ENCODE measurements at places on chromosomes 1 and 21. TPM values are rescaled to one million over a fixed set of nuclear protein-coding genes. Genes with fewer than 3 reads are reported as not detected.

- no peak for DNase-seq
These were observed 7.5 kb upstream of the NCF2 start for GRCh38 chr1:183597656-183598347.

- no peak for DNase-seq
These were observed 18.3 kb downstream of the TARBP1 start for GRCh38 chr1:234460652-234461051.

GRCh38 chr21:45114072-45114471, 39.7 kb downstream of the ADARB1 start:
- DNase-seq = no peak

Gene MPZ
- 1.2 TPM for total RNA-seq

Gene UQCRH
- total RNA-seq = 545 TPM

DNA sequence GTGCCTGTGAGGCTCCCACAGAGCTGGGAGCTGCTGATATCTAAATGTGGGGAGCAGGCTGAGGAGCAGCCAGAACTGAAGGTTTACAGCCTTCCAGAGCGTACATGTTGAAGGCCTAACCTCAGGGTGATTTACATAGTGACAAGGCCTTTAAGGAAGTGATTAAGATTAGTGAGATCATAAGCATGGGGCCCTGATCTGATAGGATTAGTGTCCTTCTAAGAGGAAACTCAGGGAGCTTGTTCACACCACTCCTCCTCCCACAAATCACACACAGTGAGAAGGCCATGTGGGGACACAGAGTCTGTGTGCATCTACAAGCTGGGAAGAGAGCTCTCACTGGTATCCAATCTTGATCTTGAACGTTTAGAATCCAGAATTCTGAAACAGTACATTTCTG, 92.3 kb upstream of the NBPF6 start:
- no peak for DNase-seq

DNA sequence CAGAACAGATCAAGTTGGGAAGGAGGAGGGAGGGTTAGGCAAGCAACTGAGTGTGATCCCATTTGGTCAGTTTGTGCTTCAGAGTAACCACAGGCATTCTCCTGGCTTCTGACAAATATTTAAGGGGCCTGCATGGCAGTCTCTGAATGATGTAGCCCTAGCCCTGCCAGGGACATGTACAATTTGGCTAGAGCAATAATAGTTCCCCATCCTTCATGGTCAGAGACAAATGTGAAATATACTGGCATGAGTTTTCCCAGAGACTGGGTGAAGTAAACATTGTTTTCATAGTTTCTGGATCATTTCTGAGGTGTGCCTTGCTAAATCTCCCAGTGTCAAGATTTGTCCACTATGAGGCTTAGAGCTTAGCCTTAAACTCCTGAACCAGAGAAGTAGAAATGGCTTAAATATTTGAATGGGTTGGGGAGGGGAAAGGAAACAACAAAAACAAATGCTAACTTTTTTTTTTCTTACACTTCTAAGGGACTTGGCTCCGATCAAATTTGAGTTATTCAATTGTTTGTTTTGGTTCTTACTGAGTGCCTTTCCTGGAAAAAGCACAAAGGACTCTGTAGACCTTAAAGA, 42.0 kb upstream of the UBE2U start:
- no peak for DNase-seq

GRCh38 chr1:175071276-175071943, 3.8 kb downstream of the TNN start:
- DNase-seq = no peak

DNA sequence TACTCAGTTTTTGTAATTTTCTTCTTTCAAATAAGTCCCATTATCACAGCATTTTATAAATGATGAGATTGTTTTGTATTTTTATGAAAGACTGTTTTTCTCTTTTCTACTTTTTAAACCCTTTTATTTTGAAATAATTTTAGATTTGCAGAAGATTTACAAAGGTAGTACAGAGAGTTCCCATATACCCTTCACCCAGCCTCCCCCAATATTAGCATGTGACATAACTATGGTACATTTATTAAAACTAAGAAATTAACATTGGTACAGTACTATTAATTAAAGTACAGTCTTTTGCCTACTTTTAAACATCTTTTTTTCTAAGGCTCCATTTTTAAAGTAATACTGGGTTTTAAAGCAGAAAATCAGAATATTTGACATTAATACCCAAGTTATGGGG, 35.6 kb upstream of the LAMC2 start:
- no peak for DNase-seq

GRCh38 chr21:30561957-30562356, 843 bp upstream of the KRTAP19-7 start:
- DNase-seq = no peak

DNA sequence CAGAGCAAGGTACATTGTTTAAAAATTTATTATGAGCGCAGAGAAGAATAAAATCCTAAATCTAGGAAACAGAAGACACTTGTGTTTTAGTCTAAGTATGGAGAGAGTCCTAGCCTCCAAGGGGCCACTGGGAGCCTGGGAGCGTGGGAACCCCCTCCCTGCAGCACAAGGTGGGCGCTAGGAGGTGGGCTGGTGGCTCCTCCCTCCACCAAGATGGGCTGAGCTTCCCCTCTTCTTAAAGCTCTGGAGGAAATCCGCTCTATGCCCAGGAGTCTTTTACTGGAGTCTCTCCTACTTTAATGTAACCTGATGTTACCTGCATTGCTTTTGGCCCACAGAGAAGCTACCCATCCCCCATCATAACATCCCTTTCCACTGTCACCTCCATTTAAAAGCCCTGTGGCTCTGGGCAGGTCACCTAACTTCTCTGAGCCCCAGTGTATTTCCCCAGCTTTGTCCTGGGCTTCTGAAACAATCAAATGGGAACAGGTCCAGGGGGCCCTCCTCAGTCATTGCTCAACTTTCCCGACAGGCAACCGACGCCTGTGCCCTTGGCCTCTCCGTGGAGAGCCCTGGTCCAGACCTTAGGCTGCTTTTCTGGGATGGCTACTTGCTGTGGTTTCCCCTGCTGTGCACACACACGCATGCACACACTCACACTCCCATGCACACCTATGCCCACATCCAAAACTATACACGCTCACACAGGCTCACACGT, 181.5 kb downstream of the NPHP4 start:
- DNase-seq = no peak

- DNase-seq = no peak
These were observed 1004.0 kb downstream of the KCNT2 start for GRCh38 chr1:195604287-195604686.

Gene MROH7
- total RNA-seq = not detected

GRCh38 chr1:64280001-64280400, 76.6 kb downstream of the UBE2U start:
- DNase-seq = no peak

Gene RSPO1
- not detected for total RNA-seq

DNA sequence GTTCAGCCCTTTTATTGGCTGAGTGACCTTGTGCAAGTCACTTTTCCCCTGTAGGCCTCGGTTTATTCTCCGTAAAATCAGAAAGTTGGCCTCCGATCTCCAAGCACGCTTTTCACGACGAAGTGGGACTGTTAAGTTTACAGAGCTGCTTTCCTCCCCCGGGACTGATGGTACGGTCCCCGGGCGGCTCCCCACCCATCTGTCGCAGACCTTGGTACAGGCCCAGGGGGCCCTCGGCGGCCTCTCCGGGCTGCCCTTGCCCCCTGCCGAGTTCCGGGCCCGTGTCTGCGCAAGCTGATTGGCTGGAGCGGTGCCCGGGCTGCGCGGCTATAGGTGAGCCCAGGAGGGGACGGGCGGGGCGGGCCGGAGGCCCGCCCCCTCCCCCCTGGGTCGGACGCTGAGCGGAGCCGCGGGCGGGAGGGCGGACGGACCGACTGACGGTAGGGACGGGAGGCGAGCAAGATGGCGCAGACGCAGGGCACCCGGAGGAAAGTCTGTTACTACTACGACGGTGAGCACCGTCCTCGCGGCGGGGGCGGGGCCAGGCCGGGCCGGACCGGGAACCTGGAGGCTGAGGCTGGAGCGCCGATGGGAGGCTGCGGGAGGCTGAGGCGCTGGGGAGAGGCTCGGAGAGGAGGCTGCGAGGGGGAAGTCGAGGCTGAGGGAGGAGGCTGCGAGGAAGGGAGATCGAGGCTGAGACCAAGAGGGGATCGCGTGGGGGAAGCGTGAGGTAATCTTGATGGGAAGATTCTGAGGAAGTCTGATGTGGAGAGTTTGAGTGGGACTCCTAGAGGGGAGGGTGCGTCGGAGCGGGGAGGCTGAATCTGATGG, at the start of gene HDAC1:
Gene HDAC1, plus strand, starts transcription at position 376 of the 831 bp plus-strand sequence. Its CDS starts 87 bp downstream, at position 463.
- DNase-seq = peak; percentile 44

GRCh38 chr1:41483001-41483850, 1.3 kb downstream of the EDN2 start:
- no peak for DNase-seq

- no peak for DNase-seq
These were observed 422.7 kb downstream of the KIF26B start for GRCh38 chr1:245577191-245578157.

GRCh38 chr1:12342401-12343003, 112.7 kb downstream of the VPS13D start:
- DNase-seq = peak; percentile 19

DNA sequence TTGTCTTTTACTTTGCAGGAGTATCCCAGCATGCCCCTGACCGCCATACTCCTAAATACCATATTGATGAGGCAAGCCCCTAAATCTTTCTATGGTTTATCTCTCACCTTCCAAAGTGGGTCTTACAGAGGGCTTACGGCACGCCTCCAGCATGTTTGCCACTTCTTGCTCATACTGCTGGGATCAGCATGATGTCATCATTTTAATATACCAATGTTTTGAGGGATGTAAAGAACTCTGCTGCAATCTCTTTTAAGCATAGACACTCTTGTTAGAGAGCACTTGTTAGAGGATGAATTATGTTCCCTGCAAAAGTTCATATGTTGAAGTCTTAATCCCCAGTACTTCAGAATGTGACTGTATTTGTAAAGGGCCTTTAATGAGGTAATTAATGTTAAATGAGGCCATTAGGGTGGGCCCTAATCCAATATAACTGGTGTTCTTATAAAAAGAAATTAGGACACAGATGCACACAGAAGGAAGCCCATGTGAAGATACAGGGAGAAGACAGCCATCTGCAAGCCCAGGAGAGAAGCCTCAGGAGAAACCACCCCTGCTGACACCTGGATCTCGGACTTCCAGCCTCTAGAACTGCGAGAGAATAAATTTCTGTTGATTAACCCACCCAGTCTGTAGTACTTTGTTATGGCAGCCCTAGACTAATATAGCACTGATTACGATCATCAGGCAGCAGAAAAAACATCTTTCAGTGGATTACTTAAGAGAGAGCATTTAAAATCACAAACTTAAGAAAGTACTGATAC, 16.4 kb upstream of the ABCB10 start:
- no peak for DNase-seq

DNA sequence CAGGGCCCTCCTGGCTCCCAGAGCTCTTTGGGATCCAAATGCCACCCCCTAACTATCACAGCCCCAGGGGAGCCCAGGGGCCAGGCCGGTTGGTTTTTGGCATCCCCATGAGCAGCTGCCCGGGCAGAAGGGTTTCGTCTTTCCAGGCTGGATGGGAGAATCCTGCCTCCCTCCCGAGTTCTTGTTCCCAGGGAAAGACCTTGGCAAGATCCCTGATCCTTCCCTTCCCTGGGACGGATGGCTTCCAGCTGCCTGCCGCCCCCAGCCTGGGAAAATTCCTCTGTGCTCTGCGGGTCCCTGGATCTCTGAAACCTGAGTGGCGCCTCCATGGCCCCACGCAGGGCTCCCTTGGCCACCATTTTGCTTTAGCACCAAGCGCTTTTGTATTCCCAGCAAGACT, 55.6 kb downstream of the TAS1R2 start:
- no peak for DNase-seq

- peak; percentile 37 for DNase-seq
These were observed 14.7 kb upstream of the CFAP126 start for GRCh38 chr1:161382214-161383019.

Gene ADAM15
- total RNA-seq = 164 TPM

- no peak for DNase-seq
These were observed 78.7 kb downstream of the DYRK1A start for GRCh38 chr21:37445228-37445627.

DNA sequence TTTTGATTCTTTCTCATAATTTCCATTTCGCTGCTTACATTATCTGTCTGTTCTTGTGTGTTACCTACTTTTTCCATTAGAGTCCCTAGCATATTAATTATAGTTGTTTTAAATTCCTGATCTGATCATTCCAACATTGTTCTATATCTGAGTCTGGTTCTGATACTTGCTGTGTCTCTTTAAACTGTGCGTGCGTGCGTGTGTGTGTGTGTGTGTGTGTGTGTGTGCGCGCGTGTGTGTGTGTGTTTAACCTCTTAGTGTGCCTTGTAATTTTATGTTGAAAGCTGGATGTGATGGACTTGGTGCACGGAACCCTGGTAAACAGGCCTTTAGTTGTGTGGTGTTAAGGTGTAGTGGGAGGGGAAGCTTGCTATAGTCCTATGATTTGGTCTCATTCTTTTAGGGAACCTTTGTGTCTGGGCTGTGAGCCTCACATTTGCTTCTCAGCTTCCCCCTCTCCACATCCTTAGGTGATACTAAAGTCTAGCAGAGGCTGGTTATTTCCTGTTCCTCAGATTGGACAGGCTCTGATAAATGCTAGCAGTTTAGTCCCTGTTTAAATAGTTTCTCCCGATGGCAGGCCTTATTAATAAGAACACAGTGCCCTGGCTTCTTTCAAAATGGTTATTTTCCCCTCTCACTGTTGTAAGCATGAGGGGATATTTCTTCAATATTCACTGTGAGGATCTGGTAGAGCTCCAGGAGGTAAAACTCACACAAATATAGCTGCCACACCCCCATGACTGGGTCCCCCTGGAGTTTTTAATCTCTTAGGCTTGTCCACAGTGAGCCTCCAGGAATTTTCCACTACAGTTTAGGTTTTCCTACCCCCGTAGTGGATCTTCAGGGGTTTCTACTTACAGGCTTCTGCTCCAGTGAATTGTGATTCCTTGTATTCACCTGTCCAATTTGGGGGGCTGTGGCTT, 118.3 kb downstream of the GALNT2 start:
- DNase-seq = no peak

DNA sequence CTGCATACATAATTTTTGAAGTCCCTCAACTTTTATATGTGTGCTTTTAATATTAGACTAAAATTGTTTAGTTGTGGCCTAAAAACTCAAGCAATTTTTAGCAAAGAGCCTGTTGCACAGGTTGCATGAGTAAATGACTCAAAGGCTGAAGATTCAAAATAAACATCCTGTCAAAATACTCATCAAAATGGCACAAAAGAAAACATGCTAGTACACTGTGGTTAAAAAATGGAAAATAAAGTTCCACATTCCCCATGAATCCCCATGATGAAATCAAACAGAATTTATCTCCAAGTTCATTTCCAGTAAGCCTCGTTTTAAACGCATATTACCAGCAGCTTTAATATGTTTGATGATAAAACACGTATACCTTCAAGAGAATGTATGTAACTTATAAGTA, 230.1 kb upstream of the MAP1LC3C start:
- DNase-seq = no peak

- DNase-seq = no peak
These were observed 24.6 kb downstream of the ARHGEF19 start for GRCh38 chr1:16187748-16188401.

DNA sequence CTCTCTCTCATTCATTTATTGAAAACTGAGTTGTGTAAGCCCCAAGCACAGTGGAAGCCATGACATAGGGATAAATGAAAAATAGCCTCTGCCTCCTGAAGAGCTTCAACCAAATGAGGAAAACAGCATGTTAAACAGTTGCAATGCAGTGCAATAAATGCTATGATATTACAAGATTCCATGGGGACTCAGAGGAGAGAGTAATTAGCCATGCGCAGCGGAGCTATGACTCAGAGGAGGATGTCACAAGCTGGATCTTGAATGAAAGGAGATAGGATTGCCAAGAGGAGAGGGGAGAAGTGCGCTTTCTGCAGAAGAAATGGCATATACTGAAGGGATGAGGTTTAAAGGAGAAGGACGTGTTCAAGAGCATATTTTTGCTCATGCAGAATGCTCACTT, 231.3 kb upstream of the PLXNA2 start:
- peak; percentile 63 for DNase-seq

Gene ARTN
- 14.1 TPM for total RNA-seq

Gene SLC30A1
- total RNA-seq = 5.4 TPM

Gene S100A4
- total RNA-seq = 33.8 TPM

Data from epithelial cell of proximal tubule (primary cell).